Large intestine (tissue), 12 donors: ENCODE measurements at places on chromosomes 4 and X. TPM values are rescaled to one million over a fixed set of nuclear protein-coding genes. Genes with fewer than 3 reads are reported as not detected.

Gene SLITRK4
- polyA plus RNA-seq = 13.7 TPM

DNA sequence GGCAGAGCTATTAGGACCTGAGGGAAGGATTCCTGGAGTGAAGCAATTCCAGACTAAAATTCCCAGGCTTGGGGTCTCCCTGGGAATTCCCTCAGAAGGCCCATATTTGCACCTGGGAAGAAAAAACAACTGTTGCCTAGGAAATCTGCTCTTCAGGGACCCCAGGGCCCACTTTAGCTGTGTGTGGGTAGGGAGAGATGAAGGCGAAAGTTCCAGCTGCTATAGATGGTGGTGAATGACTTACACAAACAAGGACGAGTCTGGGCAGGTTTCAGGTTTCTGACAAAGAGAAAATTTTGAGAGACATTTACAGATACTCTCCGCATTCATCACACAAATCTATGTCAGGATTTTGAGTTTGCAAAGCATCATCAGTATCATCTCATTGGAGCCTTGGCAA, 126.1 kb downstream of the GPC3 start:
- no peak for DNase-seq

Gene GPC4
- polyA plus RNA-seq = 12.4 TPM

DNA sequence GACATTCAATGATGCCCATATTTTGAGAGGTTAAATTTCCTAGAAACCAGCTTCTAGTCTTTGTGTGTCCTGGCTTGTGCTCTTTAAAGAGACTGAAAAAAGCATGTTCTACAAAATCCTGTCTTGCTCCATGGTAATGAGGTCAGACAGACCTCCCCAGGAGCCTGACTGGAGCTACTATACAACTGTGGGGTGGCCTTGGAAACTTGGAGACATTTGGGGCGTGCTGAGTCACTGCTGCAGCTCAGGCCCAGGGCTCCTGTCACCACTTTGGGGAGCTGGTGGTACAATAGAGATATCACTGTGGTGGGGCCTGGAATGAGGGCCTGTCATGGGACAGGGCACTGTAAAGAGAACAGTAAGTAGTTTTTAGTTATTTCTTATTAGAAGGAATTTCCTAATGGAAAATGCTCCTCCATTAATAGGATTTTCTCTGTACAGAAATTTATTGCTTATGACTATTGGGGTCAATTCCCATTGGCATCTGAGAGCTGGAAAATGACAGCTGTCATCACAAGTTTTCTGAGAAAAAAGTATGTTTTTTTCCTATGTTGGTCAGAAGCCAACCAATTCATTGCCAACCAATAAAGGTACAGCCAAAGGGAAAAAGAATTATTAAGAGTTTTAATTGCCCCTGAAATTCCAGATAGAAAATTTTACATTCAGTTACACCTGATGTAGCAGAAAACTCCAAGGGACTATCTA, 207.4 kb upstream of the JADE1 start:
- no peak for DNase-seq

- no peak for DNase-seq
Measured at GRCh38 chrX:109797311-109797975, 64.4 kb upstream of the ACSL4 start.

Gene TACR3
- 0.54 TPM for polyA plus RNA-seq

Gene FRG1
- polyA plus RNA-seq = 41.3 TPM

DNA sequence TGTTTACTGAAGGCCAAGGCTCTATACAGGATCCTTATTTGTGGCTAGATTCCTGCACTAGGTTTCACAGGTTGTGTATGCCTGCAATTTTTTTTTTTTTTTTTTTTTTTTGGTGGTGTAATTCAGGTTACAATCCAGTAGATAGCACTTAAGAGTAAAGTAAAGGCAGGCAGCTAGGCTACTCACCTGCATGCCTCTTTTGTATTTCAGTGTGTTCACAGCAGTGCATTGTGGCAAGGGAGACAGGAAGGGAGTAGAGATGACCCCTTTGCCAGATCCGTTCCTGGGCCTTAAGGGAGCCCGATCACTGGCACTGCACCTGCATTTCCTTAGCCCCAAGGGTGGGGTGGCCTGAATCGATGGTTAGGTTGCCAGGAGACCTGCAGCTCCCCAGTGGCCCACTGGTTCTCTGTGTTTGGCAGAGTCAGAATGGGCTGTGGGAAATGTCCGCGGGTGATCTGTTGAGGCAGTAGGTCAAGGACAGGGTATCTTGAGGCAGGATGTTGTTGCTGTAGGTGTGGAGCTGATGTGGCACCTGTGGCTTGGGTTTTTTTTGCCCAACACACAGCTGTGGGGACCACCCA, 374.9 kb upstream of the AADAT start:
- no peak for DNase-seq

Gene SH2D1A
- polyA plus RNA-seq = 0.82 TPM

GRCh38 chrX:81120936-81121371, 80.8 kb downstream of the HMGN5 start:
- peak; percentile 67 for DNase-seq

Gene FGF13
- polyA plus RNA-seq = 32.9 TPM

Gene IBSP
- polyA plus RNA-seq = 0.03 TPM

DNA sequence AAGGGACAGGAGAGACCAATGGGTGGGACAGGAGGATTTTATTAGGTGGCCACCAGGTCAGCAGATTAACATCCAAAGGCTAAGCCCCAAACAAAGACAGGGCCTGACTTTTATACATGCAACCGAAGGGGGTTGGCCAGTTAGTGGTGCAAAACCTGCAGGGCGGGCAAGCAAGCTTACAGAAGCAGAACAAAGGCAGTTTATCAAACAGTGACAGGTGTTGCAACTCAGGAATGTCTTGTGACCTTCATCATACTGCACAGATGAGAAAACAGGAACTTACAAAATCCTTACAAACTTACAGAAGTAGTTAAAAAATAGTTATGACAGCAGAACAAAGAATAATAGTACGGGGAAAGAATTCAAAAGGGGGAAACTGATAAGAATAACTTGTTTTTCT, 708.1 kb downstream of the GLUD2 start:
- DNase-seq = no peak

GRCh38 chrX:1165535-1166196, 46.8 kb downstream of the CRLF2 start:
- peak; percentile 10 for DNase-seq

GRCh38 chr4:15868111-15868510, 70.4 kb downstream of the FGFBP1 start:
- no peak for DNase-seq

GRCh38 chr4:87575408-87575807, 32.9 kb upstream of the DSPP start:
- DNase-seq = no peak

GRCh38 chr4:89294573-89295269, 12.9 kb downstream of the GPRIN3 start:
- DNase-seq = no peak

- no peak for DNase-seq
Measured at GRCh38 chr4:176043838-176044588, 21.6 kb upstream of the WDR17 start.
